ENCODE measurements at places on chromosomes 16 and 17. TPM values are rescaled to one million over a fixed set of nuclear protein-coding genes. Genes with fewer than 3 reads are reported as not detected.

Gene IRX3
- 0.28 TPM for polyA plus RNA-seq

Gene SLC25A10
- polyA plus RNA-seq, result 42.2 TPM

Gene MYH2
- 0.03 TPM for polyA plus RNA-seq

Gene SDR42E2
- 0.06 TPM for polyA plus RNA-seq

Gene SLC5A10
- 0.30 TPM for polyA plus RNA-seq

Gene RGS11
- polyA plus RNA-seq, result 6.6 TPM

Gene ZP2
- polyA plus RNA-seq, result 0.27 TPM

Gene ITGAD
- polyA plus RNA-seq, result 0.03 TPM

Gene ALOX12
- polyA plus RNA-seq, result 1.2 TPM

Gene TLCD3A
- 26.5 TPM for polyA plus RNA-seq

Gene ZFP90
- 19.4 TPM for polyA plus RNA-seq

Data from large intestine (tissue), 12 donors.